ENCODE measurements at places on chromosomes 11 and 22.

DNA sequence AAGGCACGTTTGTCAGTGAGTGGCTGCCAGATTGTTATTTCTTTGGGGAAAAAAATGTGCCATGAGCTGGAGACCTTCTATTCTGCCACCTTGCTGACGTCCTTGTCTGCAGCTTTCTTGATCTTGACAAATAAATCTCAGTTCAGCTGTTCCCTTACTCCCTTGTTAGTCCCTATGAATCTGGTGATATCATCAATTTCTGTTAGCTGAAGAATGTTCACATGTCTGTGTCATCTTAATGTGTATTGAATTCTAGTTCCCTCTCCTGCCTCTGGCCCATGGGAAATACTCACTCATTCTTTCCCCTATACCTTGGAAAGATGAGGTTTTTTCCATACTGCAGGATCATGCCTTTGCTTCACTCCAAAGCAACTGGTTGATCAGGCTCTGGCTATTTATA lies 649.9 kb upstream of the API5 start:
- DNase-seq: no peak

DNA sequence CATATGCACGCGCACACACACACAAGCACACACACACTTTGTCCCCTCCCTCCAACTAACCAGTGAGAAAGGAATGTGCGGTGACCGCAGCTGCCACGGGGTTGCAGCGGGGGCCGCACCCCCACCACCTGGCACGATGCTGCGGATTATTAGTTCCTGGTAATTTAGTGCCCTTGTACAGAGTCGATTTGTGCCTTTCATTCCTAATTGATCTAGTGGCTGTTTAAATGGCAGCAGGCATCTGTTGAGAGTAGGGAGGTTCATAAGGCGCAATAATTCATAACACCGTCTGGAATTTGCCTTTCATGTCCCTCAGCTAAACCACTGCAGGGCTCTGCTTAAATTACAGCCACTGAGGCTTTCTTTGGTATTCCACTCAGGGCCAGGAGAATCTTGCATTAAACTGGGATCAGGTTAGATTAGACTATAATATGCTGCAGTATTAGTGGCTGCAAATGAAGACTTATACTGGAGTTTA lies 113.7 kb downstream of the FEZ1 start:
- no peak for DNase-seq

GRCh38 chr11:79418241-79418640 lies 22.6 kb downstream of the TENM4 start:
- DNase-seq: no peak

- no peak for DNase-seq
These were observed 173.5 kb upstream of the CTSC start for GRCh38 chr11:88511006-88511405.

- no peak for DNase-seq
These were observed 2222.5 kb downstream of the LRRC4C start for GRCh38 chr11:39236916-39237315.

DNA sequence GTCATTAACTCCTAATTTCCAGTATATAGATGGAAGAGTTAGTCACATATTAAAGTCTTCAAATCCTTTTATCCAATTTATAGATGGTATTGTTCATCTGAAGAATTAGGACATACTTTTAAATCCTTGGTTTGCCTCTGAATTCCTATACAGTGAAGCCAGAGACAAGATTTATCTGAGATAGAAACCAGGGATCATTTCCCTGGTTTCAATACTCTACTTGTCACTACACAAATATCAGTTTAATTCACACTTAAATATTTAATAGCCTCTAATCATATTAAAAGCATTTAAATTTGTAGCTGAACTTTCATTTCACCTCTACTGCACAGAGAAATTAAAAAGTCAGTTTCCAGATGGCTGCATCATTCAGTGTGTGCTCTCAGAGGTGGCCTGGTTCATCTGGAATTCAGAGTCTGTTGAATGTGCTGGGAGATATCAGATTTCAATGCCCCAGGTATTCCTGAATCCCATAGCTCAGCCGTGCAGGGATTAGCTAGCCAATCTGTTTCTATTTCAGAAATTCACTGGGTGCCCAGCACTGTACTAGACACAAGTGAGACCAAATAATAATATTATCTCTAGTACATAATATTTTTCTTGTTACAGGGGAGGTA lies 344.3 kb downstream of the AASDHPPT start:
- no peak for DNase-seq

GRCh38 chr11:47499614-47500013 lies 50.7 kb upstream of the RAPSN start:
- no peak for DNase-seq

DNA sequence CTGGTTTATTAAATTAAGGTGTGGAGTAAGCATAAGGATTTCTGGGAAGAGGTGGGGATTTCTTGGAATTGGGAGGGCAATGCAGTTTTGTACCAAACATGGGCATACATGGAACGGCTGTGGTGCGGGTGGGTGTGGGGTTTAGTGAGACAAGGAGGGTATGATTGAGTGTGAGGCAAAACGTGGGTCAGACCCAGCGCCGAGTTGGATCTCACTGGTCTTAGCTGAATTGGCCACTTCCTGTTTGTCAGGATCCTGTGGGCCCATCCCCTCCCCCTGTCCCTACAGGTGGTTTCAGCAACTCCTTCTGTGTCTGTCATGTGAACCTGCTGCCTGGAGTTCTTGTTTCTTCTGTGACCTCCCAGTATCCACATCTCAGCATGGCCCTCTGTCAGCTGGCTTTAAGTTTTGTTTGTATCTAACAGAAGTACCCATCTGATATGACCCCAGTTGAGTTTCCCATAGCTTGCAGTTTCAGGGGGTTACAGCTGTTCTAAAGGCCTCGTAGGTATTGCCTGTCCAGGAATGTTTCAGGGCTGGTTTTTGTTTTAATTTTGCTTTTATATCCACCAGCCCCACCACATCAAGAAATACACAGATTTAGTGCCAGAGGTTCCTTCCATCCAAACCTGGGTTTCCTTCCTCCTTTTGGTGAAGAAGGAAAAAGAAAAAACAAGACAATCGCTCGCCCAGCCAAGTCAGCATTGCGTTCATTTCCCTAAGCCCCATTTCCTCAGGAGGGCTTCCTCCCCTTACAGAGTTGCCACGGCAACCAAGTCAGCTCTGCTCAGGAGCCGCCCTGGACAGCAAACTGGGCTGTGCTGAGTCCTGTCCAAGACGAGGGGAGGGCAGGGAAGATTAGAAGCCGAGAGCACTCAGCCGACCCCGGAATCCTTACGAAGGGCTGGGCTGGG lies 6.0 kb downstream of the APOL1 start:
- DNase-seq: no peak

- DNase-seq: no peak
These were observed at the start of gene TRIM22 for GRCh38 chr11:5689551-5689983. TSS of gene TRIM22 (plus strand) at chr11:5689790. CDS start at chr11:5696233, 6,443 bp downstream.

DNA sequence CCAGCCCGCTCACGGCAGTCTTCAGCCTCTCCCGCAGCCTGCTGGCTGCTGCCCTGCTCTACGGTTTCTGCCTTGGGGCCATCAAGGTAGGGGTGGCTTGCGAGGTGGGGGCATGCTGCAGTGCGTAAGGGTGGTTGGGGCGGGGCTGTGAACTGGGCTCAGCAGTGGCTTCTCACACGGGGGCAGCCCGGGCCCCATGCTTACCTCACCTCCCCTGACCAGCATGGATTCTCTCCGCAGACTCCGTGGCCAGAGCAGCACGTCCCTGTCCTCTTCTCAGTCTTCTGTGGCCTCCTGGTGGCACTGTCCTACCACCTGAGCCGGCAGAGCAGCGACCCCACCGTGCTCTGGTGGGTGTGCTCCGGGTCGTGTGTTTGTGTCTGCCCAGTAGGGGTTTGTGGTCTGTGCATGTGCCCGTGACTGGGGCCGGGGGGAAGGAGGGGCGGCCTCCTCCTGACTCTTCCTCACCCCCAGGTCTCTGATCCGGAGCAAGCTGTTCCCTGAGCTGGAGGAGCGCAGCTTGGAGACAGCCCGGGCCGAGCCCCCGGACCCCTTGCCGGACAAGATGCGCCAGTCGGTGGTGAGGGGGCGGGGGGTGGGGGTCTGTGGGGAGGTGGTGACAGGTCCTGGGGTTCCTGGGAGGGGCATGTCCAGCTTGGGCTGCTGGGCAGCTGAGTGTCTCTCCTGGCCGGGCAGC lies 9.5 kb downstream of the PCNX3 start:
- DNase-seq: no peak

DNA sequence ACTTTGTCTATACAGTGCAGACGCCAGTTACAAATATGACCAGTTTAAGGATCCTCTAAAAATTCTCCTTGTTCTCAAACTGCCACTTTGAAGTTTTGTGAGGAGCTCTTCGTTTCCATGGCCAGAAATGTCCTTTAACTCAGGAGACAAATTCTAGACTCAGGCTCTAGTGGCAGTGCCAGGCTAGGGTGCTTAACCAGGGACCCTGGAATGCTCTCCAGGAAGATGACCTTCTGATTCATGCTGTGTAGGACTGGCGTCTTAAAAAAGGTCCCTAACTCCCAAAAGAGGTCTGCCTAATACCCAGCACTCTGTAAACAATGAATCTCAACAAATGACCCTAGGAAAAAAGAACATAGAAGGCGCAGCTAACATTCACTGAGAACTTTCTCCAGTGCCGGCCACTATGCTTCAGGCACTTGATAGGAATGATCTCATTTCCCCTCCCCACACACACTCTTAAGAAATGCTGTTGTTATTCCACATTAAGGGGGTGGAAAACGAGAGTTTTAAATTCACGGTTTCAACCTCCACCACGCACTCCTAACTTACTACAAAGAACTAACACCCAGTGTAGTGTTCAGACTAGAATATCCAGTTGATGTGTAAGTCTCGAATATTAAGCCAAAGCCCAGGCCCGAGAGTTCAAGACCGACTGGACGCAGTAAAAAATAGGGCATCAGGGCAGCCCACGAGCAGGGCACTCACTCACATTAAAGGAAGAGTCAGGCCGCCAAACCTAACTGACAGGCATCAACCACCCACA lies 747 bp downstream of the NXF1 start:
- DNase-seq: no peak

DNA sequence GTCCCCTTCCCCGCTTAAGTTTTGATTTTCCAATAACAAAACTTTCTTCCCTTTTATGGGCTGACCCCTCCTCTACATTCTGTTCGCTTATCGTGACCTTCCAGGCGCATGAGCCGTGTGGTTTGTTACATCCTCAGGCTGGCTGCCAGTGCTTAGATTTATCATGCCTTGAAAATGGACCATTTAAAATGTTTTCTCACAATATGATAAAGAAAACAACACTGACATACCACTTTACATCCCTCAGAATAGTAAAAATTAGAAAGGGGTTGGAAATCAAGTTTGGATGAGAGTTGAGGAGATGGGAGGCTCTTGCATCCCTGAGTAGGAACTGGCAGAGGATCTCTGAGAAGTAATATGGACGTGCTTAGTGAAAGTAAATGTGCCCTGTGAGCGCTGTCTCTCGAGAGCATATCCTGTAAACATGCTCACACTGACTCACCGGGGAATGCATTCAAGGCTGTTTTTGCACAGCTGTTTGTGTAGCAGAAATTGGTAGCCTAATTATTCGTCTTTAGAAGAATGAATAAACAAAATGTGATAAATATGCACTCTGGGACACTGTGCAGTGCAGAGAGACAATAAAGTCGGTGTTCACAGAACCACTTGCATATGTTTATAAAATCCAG lies 17.1 kb upstream of the TOLLIP start:
- no peak for DNase-seq

- no peak for DNase-seq
These were observed 20.2 kb downstream of the RELT start for GRCh38 chr11:73396251-73396930.

GRCh38 chr11:120186774-120187591 lies 23.8 kb upstream of the OAF start:
- no peak for DNase-seq

GRCh38 chr11:128867277-128867676 lies at the start of gene KCNJ1:
TSS of gene KCNJ1 (minus strand) at chr11:128867296. CDS start at chr11:128840243, 27,053 bp downstream.
- no peak for DNase-seq

DNA sequence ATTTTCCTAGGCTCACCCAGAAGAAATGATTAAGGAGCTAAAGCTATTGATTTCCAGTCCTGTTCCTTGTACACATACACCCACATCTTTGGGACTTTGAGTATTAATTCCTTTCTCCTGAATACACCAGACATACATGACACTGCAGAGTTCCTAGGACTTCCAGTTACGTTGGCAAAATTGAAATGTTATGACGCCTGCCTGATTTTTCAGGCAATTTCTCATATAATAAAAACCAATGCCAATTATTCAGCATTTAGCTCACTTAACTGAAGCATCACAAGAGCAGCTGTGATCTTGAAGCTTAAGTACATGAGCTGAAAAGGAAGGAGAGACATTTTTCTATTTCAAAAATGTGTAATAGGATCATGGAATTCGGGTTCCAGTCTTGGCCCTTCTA lies 4.5 kb downstream of the CLMP start:
- DNase-seq: no peak

- no peak for DNase-seq
These were observed 108.4 kb downstream of the BLID start for GRCh38 chr11:122007601-122008071.

- DNase-seq: no peak
These were observed 36.4 kb downstream of the DKK3 start for GRCh38 chr11:11971906-11972547.

GRCh38 chr11:117733316-117733715 lies 63.7 kb downstream of the DSCAML1 start:
- no peak for DNase-seq

DNA sequence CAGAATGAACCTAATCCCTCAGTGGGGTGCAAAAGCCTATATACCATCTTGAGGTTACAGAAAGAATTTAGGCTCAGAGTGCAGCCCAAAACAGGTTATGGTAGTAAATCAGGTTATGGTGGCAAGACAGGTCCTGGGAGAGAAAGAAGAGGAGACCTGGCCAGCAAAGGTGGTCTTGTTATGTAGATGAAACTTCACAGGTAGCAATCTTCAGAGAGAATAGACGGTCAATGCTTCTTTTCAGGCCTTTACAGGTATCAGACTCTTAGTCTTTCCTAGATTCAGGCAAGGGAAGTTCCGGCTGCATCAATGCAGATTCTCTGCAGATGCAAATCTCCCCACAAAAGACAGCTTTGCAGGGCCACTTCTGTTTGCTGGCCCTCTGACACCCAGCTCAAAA lies 45.8 kb upstream of the SORL1 start:
- no peak for DNase-seq

DNA sequence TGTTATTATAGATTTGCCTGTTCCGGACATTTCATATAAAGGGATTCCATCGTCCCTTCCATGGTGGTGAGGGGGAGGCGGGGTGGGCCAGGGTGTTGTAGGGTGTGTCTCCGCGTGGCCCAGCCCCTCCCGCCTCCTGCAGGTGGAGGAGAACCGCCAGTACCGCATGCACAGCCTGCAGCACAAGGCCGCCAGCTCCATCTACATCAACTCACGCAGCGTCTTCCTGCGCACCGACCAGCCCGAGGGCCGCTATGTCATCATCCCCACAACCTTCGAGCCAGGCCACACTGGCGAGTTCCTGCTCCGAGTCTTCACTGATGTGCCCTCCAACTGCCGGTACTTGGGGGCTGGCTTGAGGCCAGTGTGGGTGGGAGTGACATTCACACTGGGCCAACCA lies 7.5 kb upstream of the MYO7A start:
- DNase-seq: no peak

DNA sequence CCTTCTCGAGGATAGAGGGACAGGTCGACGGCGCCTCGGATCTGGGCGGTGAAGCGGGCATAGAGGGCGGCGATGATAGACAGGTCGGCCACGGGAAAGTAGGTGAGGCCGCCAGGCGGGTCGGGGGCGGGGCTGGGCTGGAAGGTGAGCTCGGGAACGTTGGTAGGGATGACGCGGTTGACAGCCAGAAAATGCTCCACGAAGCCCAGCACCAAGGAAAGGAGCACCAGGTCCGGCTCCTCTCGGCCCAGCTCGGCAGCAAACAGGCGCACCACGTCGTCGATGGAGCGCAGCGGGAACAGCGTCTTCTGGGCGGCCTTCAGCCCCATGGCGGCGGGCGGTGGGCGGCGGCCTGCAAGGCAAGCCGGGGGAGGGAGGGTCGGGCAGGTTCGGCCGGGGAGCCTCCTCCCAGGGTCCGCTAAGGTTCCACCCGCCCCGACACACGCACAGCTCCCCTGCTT lies 540 bp downstream of the MEN1 start:
- DNase-seq: no peak

Data from stimulated activated CD8-positive, alpha-beta memory T cell treated with anti-CD3 and anti-CD28 coated beads, Interleukin-7, amount 100 ng/mL, for 1 hour (primary cell).